ENCODE measurements at places on chromosomes 1 and 21. TPM values are rescaled to one million over a fixed set of nuclear protein-coding genes. Genes with fewer than 3 reads are reported as not detected.

GRCh38 chr1:228018125-228018398, 11.3 kb downstream of the WNT3A start:
- DNase-seq = no peak

- DNase-seq = no peak
Observed at GRCh38 chr1:169708647-169709046, 2.8 kb downstream of the SELL start.

DNA sequence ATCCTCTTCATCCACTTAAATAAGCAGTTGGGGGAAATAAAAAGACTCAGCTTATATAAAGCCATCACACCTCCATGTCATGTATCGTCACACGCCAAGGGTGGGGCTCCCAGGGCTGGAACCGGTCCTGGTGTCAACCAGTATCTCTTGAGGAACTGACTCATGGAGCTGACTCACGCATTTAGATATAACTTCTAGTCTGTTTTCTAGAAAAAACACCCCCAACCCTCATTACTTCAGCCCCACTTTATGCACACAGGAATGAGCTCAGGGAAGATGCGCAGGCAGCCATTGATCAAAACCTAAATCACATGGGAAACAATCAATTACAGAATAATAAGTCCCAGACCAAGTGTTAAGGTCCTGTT, 6.9 kb upstream of the IL22RA1 start:
- DNase-seq = no peak

DNA sequence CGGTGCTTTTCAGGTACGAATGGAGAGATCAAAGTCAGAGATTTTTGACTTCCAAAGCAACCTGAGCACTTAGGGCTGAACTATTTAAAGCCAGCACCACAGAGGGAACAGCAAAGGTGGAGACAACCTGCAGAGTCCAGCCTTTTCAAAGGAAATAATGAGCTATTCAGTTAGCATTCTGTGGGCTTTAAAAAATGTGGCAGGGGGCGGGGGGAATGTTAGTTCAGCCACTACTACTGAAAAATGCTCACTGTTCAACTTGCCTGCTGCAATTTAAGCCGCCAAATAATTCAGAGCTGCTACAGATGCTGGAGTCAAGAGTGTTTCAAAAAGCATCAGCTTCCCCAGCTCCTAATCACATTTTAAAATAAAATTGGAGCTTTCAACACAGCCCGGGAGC, 473.3 kb upstream of the PLXNA2 start:
- no peak for DNase-seq

DNA sequence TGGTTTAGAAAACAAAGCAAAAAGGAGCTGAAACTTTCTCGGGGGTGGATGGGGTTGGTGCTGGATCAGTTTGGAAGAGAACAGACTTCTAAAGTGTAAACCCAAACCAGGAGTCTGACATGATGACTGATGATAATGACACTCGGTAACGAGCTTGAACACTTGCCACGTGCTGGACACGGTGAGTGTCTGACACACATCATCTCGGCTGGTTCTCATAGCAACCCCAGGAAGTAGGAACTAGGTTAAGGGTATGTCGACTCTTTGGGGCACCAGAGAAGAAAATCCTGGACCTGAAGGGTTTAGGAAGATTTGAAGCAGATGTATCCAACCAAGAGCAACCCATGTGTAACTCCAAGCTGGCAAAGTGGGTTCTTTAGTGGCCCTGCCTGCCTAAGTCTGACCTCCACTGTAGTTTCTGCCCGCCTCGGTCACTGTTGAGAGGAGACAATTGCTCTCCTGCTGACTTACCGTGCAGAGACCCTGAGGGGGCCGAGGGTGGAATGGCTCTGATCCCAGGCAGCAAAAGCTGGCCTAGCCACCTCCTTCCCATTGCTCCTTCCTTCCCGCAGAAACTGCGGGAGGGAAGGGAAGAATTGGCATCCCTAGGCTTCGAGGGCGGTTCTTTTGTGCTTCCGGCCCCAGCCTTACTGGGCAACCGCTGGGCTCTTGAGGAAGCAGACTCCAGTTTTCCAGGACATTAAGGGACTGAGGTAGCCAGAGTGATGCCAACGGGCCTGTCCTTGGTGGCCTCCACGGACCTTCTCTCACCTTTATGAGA, 156.0 kb downstream of the TOMM20 start:
- DNase-seq = no peak

GRCh38 chr1:159201642-159202041, 3.0 kb upstream of the ACKR1 start:
- DNase-seq = no peak

Gene TCHH
- 0.49 TPM for total RNA-seq

Gene GBP5
- total RNA-seq = not detected

Gene VWA1
- total RNA-seq = 56.9 TPM

Gene RNU1-2
- 3,598 TPM for total RNA-seq

Gene SLC35D1
- total RNA-seq = 2.7 TPM

Measured in glutamatergic neuron (in vitro differentiated cells).